ENCODE measurements at places on chromosomes 16 and 17. TPM values are rescaled to one million over a fixed set of nuclear protein-coding genes. Genes with fewer than 3 reads are reported as not detected.

GRCh38 chr17:77898521-77899434 is 59.7 kb upstream of the TNRC6C start:
- H3K4me1 ChIP-seq = peaks cover 31% of the 10 kb centered on the region
- H3K4me3 ChIP-seq = no peak overlapping the region
- no peaks in the 10 kb centered on the region for H3K27me3 ChIP-seq
- DNase-seq = no peak
- H3K27ac ChIP-seq = no peak overlapping the region

DNA sequence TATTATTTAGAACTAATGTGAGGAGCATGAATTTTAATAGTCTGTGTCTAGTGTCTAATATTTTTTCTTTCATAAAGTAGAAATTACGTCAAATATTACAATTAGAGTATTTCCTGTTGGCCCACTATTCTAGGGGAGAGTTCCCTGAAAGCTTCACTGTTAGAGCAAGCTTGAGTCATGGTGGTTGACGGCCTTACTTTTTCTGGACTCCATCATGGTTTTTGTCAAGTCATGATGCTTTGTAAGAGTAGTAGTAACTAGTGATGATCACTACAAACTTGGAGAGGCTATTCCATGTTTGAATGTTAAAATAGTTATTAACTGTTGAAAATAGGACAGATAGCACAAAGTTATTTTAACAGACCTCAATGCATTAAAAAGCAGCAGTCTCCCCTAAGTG is 1.7 kb downstream of the PSMD11 start:
- H3K36me3 ChIP-seq = peaks cover 35% of the 10 kb centered on the region
- no peak overlapping the region for H3K27ac ChIP-seq
- H3K27me3 ChIP-seq = peaks cover 16% of the 10 kb centered on the region
- no peak for DNase-seq
- peaks cover 5% of the 10 kb centered on the region for H3K4me1 ChIP-seq

- no peak for DNase-seq
- peaks cover 23% of the 10 kb centered on the region for H3K36me3 ChIP-seq
- no peak overlapping the region for H3K27ac ChIP-seq
- no peaks in the 10 kb centered on the region for H3K27me3 ChIP-seq
- H3K4me1 ChIP-seq = no peaks in the 10 kb centered on the region
Observed at GRCh38 chr16:56480776-56481467, 29.6 kb downstream of the OGFOD1 start.

- H3K36me3 ChIP-seq = no peaks in the 10 kb centered on the region
- no peaks in the 10 kb centered on the region for H3K4me1 ChIP-seq
- no peaks in the 10 kb centered on the region for H3K27me3 ChIP-seq
- H3K4me3 ChIP-seq = no peak overlapping the region
Observed at GRCh38 chr17:70804161-70804560, 634.8 kb downstream of the KCNJ2 start.

- no peak for DNase-seq
- no peaks in the 10 kb centered on the region for H3K36me3 ChIP-seq
- no peak overlapping the region for H3K4me3 ChIP-seq
- H3K4me1 ChIP-seq = no peaks in the 10 kb centered on the region
Observed at GRCh38 chr17:78304549-78305037, 55.3 kb downstream of the SOCS3 start.

GRCh38 chr17:58679263-58680037 is 12.4 kb downstream of the TEX14 start:
- no peaks in the 10 kb centered on the region for H3K27me3 ChIP-seq
- H3K27ac ChIP-seq = no peak overlapping the region
- H3K36me3 ChIP-seq = no peaks in the 10 kb centered on the region
- no peaks in the 10 kb centered on the region for H3K4me1 ChIP-seq
- H3K4me3 ChIP-seq = no peak overlapping the region

- DNase-seq = no peak
- H3K27me3 ChIP-seq = no peaks in the 10 kb centered on the region
- H3K27ac ChIP-seq = no peak overlapping the region
- no peak overlapping the region for H3K4me3 ChIP-seq
- H3K4me1 ChIP-seq = no peaks in the 10 kb centered on the region
Observed at GRCh38 chr16:64782484-64782883, 339.4 kb downstream of the CDH11 start.

DNA sequence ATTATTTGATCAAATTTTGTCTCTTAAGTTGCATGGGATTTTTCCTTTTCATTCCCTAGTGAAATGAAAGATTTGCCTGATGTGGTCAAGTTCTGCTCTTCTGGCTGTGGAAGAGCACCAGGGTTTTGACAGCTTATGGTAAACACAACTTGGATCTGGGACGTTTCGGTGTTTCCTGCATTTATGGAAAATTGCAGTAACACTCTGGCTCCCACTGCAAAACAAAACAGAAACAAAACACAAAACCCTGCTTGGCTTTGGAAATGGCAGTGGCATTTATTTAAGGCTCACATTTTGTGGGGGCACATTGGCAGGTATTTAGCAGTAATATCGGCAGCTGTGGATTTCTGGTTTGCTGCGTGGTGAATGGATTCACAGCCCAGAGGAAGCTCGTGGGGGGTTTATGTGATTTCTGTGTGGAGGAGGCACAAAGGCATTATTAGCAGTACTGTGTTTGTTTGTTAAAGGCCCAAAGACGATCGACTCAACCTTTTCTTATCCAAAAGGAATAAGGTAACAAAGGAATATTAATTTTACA is 377.8 kb downstream of the SNX29 start:
- peaks cover 19% of the 10 kb centered on the region for H3K4me1 ChIP-seq
- H3K27ac ChIP-seq = no peak overlapping the region
- H3K4me3 ChIP-seq = no peak overlapping the region
- no peaks in the 10 kb centered on the region for H3K27me3 ChIP-seq
- DNase-seq = no peak
- peaks cover 2% of the 10 kb centered on the region for H3K36me3 ChIP-seq

- H3K4me3 ChIP-seq = peak overlapping the region; percentile 56
- no peak for DNase-seq
- H3K27me3 ChIP-seq = peaks cover 27% of the 10 kb centered on the region
- no peaks in the 10 kb centered on the region for H3K36me3 ChIP-seq
Observed at GRCh38 chr17:21276264-21276588, 8.3 kb upstream of the MAP2K3 start.

DNA sequence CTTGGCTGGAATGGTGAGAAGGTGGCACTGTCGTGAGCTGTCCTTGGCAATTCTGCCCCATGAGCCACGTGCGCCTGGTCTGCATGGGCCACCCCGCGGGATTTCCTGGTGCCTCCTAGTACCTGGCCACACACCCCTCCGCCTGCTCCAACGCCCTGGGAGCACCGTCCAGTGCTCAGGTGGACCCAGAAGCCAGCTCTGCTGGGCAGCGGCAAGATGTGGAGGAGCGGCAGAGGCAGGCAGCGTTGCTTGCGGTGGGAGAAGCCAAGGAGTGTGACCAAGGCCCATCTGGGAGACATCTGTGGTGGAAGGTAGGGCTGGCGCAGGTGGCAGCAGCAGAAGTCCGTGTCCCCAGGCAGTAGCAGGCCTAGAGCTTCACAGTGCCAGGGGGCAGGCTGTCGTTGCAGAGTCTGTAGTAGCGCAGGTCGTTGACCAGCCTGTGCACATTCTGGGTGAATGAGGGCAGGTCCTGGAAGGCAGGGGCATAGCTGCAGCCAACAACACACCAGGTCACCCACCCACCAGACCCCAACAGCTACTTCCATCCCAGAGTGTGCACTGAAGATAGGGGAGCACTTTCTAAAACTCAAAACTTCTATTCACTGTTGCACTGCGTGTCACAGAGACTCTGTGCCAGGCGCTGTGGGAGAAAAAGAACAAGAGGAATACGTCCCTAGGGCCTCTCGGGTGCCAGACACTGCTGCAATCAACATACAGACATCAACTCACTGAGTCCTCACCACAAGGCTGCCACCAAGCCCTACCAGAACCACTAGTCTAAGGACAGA is 34.9 kb upstream of the GSG1L start:
- DNase-seq = no peak
- H3K4me3 ChIP-seq = no peak overlapping the region
- no peaks in the 10 kb centered on the region for H3K27me3 ChIP-seq

DNA sequence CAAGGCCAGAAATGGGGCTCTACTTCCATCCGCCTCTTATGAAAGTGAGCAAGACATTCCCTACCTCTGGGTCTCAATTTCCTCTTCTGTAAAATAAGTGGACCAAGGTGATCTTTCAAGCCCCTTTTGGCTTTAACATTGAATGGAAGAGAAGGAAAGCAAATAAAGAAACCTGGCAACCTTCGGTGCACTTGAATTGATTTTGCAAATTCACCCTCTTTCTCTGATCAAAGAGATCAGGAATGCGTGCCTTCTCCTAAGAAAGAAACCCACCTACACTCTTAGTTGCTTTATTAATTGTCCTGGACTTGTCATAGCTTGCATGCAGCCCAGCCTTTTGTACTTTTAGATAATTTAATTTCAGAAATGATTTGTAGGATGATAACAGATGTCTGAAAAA is 3.0 kb downstream of the MSI2 start:
- H3K4me1 ChIP-seq = peaks cover 19% of the 10 kb centered on the region
- peaks cover 39% of the 10 kb centered on the region for H3K36me3 ChIP-seq
- H3K27me3 ChIP-seq = no peaks in the 10 kb centered on the region
- peak overlapping the region; percentile 90 for H3K4me3 ChIP-seq
- H3K27ac ChIP-seq = no peak overlapping the region
- DNase-seq = no peak

GRCh38 chr17:27420211-27420950 is 35.9 kb upstream of the KSR1 start:
- H3K27me3 ChIP-seq = no peaks in the 10 kb centered on the region
- H3K36me3 ChIP-seq = no peaks in the 10 kb centered on the region
- no peak for DNase-seq

GRCh38 chr17:61048376-61049106 is 351.1 kb upstream of the TBX2 start:
- H3K27ac ChIP-seq = no peak overlapping the region
- no peaks in the 10 kb centered on the region for H3K36me3 ChIP-seq
- no peaks in the 10 kb centered on the region for H3K4me1 ChIP-seq
- H3K27me3 ChIP-seq = no peaks in the 10 kb centered on the region

- H3K27ac ChIP-seq = no peak overlapping the region
- no peak overlapping the region for H3K4me3 ChIP-seq
- no peak for DNase-seq
- H3K27me3 ChIP-seq = no peaks in the 10 kb centered on the region
- peaks cover 20% of the 10 kb centered on the region for H3K36me3 ChIP-seq
Observed at GRCh38 chr16:15874745-15875314, 13.6 kb downstream of the CEP20 start.

GRCh38 chr17:56098746-56099145 is 54.5 kb upstream of the ANKFN1 start:
- no peaks in the 10 kb centered on the region for H3K27me3 ChIP-seq
- H3K4me1 ChIP-seq = no peaks in the 10 kb centered on the region
- no peak for DNase-seq
- no peak overlapping the region for H3K27ac ChIP-seq
- H3K4me3 ChIP-seq = no peak overlapping the region

- H3K27me3 ChIP-seq = no peaks in the 10 kb centered on the region
- DNase-seq = no peak
- no peaks in the 10 kb centered on the region for H3K36me3 ChIP-seq
- no peak overlapping the region for H3K4me3 ChIP-seq
- H3K27ac ChIP-seq = no peak overlapping the region
Observed at GRCh38 chr16:62967163-62967562, 930.9 kb upstream of the CDH8 start.

DNA sequence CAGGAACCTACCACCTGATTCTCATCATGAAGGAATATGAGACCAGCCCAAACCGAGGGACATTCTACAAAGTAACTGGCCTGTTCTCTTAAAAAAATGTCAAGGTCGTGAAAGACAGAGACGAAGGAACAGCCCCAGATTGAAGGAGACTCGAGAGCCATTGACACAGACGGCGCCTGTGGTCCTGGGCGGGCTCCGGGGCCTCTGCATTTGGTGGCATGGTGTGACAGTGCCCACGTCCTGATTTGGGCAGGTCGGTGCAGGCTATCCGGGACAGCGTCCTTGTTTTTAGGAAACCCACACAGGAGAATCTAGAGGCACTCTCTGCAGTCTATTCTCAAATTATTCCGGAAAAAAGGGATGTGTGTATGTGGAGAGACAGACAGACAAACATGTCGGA is 64.1 kb downstream of the ADCY9 start:
- no peak overlapping the region for H3K27ac ChIP-seq
- H3K36me3 ChIP-seq = no peaks in the 10 kb centered on the region
- H3K4me1 ChIP-seq = no peaks in the 10 kb centered on the region
- no peaks in the 10 kb centered on the region for H3K27me3 ChIP-seq
- no peak overlapping the region for H3K4me3 ChIP-seq

- H3K4me1 ChIP-seq = peaks cover 24% of the 10 kb centered on the region
- no peak for DNase-seq
- peaks cover 9% of the 10 kb centered on the region for H3K36me3 ChIP-seq
- no peak overlapping the region for H3K4me3 ChIP-seq
- H3K27ac ChIP-seq = peak overlapping the region; percentile 5
Observed at GRCh38 chr17:82858376-82859126, 18.7 kb upstream of the ZNF750 start.

GRCh38 chr17:73823684-73824083 is 179.4 kb upstream of the SDK2 start:
- peaks cover 59% of the 10 kb centered on the region for H3K4me1 ChIP-seq
- no peak overlapping the region for H3K27ac ChIP-seq
- H3K27me3 ChIP-seq = peaks cover 3% of the 10 kb centered on the region
- DNase-seq = no peak

DNA sequence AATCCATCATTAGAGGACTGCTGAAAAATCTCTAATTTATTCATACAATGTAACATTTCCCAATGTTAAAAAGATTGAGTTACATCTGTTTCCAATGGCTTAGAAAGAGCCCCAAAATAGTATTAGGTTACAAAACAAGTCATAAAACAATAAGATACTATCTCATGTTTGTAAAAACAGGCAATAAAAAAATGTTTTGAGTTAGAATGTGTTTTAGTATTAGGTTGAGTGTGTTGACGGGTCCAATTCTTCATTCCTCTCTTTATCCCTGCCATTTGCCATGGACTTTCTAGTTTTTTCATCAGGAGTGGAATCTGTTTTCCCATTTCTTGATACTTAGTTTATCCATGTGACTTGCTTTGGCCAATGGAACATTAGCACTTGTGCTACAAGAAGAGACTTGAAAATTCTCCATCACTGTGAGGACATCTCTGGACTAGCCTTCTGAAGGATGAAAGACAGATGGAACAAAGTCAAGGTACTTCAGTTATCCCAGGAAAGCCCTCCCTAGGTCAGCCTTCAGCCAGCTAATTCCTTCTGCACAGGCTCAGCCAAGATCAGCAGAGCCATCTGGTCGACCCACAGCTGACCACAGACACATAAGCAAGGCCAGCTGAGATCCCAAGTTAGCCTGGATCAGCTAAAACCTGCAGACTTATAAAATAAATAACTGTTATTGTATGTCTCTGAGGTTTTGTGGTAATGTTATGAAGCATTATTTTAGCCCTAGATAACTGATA is 83.3 kb downstream of the HS3ST3A1 start:
- H3K27me3 ChIP-seq = no peaks in the 10 kb centered on the region
- no peak for DNase-seq

The ETV4 gene
- 0.38 TPM for total RNA-seq

The PRR35 gene
- total RNA-seq = under 0.01 TPM

The TBC1D16 gene
- total RNA-seq = 3.7 TPM

The ATP2A3 gene
- 52.9 TPM for total RNA-seq

The AP1G1 gene
- total RNA-seq = 26.7 TPM

The KRTAP4-9 gene
- total RNA-seq = not detected

The SLC12A3 gene
- total RNA-seq = 0.52 TPM

The LLGL1 gene
- 8.0 TPM for total RNA-seq

The AGRP gene
- total RNA-seq = 0.09 TPM

The CACNG5 gene
- 0.05 TPM for total RNA-seq

The MAP2K3 gene
- 9.1 TPM for total RNA-seq

The CEP95 gene
- 43.4 TPM for total RNA-seq

The PRKCB gene
- 57.4 TPM for total RNA-seq

The CD19 gene
- total RNA-seq = 2.8 TPM

The RGS11 gene
- not detected for total RNA-seq
